ENCODE measurements at places on chromosomes 3 and 15.

DNA sequence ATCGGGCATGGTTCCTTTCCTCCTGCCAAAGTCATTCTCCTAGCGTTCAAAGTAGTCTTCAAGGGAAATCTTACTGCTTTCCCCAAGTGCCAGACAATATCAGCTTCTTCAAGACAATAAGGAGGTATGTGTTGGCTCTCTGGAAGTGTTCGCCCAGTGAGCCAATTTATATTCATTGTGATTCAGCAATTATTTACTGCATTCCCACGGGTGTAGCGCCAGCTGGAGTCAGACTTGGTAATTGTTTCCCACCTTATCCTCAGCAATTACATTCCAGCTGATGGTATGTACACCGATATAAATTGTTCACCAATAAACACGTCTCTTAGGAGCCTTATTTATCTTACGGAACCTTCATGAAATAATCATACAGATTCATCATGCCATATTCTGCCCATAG lies 103.6 kb upstream of the CTNNB1 start:
- DNase-seq, result no peak

DNA sequence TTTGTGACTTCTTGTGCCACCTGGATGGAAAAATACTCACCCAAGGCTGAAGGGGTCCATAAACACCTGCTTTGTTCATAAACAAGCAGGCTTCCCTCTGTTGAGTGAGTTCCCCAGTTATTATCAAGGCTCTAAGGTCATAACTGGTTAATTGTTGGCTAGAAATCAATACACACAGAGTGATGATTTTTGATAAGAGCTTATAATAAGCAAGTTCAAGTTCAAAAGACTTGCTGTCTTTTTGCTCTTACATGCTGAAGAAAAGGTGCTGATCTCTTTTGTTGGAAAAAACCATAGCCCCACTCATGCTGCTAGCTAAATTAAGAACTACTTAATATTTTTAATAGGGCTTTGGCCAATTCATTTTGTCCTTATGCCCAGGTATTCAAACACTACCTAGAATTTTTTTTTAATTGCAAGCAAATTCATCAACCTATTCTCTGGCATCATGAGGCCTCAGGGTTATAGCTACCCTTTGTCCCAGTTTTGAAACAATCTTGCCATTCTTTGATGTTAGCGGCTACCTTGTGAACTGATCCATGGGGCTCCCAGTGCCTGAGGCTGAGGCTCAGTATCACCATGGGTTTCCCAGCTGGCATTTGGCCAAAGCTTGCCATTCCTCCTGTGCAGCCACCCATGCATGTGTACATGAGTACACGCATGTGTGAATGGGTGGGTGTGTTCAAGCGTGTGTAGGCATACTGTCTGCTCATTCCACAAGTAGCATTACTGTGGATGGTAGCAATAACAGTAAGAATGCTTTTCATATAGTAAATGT lies 127.6 kb upstream of the LPP start:
- no peak for DNase-seq

DNA sequence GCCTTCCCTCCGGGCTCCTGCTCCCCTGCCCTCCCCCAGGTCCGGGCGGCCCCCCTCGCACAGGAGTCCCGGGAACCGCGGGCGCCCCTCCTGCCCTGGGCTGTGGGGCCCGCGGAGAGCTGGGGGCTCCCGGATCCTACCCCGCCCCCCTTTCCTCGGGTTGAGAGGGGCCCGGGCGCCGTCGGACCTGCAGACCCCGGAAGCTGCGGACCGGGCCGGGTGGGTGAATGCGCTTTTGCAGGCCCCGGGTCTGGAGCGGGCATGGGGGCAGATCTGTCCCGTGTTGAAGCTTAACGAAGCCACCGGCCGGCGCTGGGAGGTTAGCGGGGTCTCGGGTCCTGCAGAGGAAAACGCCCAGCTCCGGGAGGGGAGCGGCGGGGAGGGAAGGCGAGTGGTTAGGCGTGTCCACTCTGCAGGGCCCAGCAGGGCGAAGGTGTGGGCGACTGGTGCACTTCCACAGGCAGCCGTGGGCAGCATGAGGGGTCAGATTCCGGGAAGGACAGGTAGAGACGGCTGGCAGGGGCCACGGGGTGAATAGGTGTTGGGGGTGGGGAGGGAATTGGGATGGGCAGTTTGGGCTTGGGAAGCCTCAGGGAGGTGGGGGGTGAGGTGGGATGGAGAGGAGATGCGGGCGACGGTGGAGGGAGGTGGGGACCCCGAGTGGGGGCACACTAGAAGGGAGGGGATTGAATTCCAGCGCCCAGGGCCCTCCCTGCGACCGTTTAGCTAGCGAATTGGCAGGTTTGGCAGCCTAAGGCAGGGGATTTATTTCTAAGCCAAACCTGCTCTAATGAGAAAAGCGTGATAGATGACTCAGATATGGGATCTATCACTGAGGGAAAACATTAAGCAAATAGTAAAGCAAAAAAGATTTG lies 635 bp downstream of the CD276 start:
- DNase-seq, result peak; percentile 68

DNA sequence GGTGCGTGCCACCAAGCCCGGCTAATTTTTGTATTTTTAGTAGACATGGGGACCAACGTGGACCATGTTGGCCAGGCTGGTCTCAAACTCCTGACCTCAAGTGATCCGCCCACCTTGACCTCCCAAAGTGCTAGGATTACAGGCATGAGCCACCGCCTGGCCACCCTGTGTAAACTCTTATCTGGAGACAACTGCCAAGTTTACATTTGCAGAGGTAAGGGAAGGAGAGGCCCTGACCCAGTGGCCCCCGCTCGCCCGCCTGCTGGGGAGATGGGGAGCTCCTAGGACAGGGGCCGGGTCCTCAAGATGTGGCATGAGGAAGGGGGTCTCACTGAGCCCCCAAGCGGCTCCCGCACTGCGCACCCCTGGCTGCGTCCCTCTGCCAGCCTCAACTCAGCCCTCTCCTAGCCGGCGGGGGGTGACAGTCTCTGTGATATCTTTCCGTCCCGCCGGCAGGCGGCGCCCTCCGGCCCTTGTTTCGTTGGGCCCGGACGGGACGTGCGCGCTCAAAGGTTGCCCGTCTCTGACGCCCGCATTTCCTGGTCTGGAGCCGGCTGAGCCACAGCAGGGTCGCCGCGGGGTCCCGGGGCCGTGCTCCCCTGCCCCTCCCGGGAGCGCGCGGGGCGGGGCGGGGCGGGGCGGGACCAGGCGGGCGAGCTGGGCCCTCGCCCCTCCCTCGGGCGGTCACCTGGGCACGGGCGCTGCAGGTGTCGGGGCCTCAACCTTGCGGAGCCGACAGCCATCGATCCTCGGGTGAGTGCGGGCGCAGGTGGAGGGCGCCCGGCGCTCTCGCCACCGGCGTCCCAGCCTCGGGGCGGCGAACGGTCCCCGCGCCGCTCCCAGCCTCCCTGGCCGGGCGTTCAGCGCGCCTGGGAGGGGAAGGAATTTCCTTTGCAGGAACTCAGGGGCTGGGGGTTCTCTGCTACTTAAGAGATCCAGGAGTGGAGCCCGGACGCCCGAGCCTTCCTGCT lies at the start of gene GPR160:
Gene GPR160, plus strand, starts transcription at position 533 of the 971 bp plus-strand sequence. CDS start 45,978 bp downstream, outside the sequence.
- peak; percentile 17 for DNase-seq

DNA sequence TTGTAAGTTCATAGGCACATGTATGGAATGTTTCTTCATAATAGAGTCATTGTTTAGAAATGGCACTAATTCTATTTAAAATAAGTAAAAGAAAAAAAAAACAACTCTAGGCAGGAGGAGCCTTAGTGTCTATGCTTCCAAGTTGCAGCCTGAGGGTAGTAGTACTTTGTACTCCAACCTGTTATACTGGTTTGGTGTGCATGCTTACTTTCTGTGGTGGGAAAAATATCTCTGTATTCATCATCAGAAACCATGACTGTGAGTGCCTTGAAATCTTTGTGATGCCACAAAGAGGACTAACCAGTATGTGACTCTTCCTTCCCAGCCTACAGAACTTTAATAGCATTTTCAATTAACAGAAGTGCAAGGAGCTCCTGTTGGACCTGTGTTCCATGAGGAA lies 4.4 kb downstream of the NAALADL2 start:
- no peak for DNase-seq

DNA sequence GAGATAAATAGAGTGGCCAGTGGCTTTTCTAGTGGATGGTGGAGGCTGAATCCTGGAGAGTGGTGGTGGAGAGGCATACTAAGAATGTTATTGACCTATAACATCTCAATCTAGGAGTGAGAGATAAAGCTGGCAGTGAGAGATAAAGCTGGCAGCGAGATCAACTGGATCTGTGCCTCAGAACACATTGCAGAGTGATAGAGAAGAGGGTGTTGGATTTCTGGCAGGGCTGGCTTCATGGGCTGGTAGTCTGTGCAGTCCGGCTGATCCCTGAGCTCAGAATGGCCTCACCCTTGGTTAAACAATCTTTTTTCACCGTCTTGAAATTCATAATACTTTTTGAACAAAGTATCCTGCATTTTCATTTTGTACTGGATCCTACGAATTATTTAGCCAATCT lies 221.2 kb downstream of the NLGN1 start:
- DNase-seq, result no peak

GRCh38 chr3:125261031-125261430 lies 48.5 kb upstream of the SLC12A8 start:
- no peak for DNase-seq

DNA sequence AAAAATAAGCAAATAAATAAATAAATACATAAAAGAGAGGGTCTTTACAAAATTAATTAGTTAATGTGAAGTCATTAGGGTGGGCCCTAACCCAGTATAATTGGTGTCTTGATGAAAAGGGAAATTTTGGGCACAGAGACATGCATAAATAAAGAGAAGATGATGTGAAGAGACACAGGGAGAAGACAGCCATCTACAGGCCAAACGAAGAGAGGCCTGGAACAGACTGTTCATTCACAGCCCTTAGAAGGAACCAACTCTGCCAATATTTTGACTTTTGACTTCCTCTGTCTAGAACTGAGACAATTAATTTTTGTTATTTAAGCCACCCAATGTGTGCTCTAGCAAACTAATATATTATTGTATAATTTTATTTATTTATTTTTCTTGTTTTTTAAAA lies 29.6 kb upstream of the SELENOK start:
- peak; percentile 18 for DNase-seq

DNA sequence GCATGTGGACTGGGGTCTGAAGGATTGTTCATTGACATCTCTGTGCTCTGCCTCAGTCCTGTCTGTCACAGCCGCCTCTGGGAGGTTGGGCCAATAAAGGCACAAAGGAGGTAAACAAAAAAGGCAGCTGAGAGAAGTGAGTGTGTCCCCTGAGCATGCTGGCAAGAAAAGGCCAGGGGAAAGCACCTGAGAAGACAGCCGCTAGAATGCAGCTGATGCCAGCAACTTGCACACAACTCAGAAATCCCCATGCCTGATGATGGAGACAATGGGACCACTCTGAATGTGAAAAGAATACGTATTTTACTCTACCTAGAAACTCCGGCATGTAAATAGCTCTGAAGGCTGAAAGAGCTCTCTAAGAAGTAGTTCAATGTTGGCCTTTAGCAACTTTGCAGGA lies 118.7 kb downstream of the KCNH8 start:
- no peak for DNase-seq

- no peak for DNase-seq
Observed at GRCh38 chr3:122091602-122092295, 36.6 kb downstream of the CD86 start.

DNA sequence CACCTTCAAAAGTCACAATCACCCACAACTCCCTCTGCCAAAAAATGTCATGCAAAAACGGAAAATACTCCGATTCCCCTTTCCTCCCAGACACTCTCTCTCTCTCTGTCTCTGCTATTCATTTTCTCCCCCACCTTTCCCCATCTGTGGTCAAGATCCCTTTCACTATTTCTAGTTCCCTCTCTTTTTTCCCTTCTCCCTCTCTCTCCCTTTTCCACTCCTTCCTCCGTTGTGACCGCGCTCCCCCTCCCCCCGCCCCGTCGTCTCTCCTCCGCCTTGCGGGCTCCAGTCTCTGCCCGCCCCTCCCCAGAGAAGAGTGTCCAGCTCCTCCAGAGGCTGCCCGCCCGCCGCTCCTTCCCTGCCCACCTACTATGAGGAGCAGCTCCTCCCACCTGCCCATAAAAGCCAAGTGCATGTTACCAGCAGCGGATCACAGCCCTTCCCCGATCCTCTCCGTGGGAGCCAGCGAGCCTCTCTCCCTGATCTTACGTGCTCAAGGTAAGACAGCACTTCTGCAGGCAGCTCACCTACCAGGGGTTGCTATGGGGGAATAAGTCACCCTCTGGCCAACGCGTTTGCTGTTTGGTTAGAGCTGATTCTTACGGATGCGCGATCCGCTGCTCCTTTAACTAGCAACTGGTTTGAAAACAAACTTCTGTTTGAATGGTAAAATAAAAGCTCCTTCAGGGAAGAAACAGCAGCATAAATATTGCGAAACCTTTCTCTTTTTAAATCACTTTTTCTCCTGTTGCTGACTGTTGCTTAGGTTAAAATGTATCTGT lies at the start of gene COL8A1:
Gene COL8A1, plus strand, starts transcription at position 428 of the 782 bp plus-strand sequence. CDS start 152,089 bp downstream, outside the sequence.
- peak; percentile 80 for DNase-seq

- peak; percentile 52 for DNase-seq
Observed at GRCh38 chr15:62391641-62392262, 226.7 kb upstream of the C2CD4B start.

DNA sequence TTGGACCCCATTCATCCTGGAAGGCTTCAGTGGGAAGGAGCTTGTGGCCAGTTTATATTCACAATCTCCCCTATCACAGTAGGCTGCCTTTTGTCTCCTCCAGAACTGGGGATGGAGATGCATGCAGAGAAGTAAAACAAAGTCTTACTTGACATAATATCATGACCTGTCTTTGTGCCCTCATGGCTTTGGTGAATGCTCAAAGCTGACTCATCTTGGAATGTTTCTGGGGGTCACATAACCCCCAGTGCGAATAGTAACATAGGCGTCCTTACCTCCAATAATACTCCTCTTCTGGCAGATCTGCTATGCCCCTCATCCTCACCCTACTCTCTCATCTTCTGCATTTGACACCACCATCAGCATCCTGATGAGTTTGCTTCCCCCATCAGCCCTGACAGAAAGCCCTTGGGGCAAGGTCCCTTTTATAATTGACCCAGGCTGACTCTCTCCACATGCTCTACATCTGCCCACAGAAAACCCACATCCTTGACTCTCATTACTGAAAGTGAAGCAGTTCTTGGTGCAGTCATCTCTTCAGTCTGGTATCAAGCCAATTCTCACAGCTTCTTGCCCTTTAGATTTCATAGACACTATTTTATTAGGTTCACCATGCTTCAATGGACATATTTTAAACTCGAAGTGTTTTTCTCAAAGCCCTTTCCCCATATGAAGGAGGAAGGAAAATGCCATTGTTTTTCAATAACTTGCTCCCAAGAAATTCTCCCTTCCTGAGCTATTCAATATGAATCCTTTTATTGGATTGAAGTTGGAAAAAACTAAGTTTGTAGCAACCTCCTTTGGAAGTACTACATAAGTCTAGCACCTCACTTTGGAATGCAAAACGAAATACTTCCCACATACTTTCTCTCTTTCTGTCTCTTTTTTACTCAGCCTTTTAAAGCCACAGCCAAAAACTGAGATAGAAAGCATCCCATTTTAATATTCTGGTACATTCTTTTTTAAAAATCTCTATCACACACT lies 36.6 kb downstream of the OSTN start:
- DNase-seq, result peak; percentile 52

DNA sequence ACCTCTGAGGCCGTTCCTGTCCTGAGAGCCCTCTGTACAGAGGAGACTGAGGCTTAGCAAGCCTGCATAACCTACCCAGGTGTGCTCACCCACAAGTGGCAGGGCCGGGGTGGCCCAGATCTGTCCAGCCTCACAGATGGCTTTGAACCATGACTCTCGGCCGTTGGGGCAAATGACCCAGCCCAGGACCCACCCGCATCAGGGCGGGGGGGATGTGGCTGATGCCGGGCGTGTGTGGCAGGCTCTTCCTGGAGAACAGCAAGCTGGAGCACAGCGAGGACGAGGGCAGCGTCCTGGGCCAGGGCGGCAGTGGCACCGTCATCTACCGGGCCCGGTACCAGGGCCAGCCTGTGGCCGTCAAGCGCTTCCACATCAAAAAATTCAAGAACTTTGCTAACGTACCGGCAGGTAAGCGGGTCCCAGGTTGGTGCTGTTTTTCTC lies 133.5 kb downstream of the LRRK1 start:
- DNase-seq, result no peak

GRCh38 chr3:133575086-133575485 lies 1.6 kb downstream of the CDV3 start:
- no peak for DNase-seq

Measured in fibroblast of upper back skin (primary cell).